ENCODE measurements at places on chromosomes 2 and 18.

DNA sequence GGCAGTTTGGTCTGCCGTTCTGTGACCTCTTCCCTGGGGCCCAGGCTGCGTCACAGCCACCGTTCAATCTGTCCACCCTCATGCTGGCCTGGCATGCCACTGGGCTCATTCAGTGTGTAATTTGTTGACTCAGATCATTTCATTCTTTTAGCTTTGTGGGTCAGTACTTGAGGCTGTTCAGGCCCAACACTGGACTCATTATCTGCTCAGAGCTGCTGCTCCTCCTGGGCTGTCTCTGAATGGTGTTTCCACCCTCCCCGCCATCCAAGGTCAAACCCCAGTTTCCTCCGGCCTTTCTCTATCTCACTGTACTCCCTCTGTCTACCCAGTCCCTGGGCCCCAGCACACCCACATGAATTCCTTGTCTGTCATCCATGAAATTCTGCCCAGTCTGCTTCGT lies 152.4 kb upstream of the NCK2 start:
- DNase-seq = peak; percentile 82

- no peak for DNase-seq
These were observed 47.1 kb upstream of the ZNF519 start for GRCh38 chr18:14179306-14179705.

GRCh38 chr18:45066210-45066609 lies 385.5 kb downstream of the SETBP1 start:
- no peak for DNase-seq

- DNase-seq = no peak
These were observed 82.2 kb downstream of the FAM124B start for GRCh38 chr2:224319750-224320149.

DNA sequence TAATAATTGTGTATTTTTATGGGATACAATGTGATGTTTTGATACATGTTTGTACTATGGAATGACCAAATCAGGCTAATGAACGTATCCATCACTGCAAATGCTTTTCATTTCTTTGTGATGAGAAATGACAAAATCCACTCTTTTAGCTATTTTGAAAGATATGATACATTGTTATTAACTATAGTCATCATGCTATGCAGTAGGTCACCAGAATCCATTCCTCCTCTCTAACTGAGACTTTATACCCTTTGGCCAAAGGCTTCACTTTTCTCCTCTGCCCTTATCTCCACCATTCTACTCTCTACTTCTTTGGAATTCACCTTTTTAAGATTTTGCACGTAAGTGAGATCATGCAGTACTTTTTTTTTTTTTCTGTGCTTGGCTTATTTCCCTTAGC lies 44.5 kb upstream of the TMEM17 start:
- DNase-seq = no peak

- DNase-seq = no peak
These were observed 291.4 kb downstream of the CCDC85A start for GRCh38 chr2:56475191-56475590.

DNA sequence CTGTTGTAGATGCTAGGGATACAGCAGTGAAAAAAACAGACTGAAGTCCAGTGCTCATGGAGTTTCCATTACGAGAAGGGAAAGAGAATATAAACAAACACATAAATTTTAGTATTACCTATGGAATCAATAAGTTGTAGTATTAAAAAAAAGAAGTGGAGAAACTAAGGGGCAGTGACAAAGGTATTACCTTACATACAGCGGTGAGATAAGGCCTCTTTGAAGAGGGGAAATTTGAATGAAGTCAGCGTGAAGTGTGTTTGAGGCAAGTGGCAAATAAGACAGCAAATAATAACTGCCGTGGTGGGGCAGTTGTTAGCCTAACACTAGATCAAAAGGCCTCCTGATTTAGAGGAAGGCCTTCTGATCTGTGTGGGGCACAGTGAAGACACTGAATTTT lies 57.9 kb downstream of the TLK1 start:
- DNase-seq = no peak

GRCh38 chr2:241211276-241211675 lies 22.8 kb downstream of the ANO7 start:
- DNase-seq = no peak

DNA sequence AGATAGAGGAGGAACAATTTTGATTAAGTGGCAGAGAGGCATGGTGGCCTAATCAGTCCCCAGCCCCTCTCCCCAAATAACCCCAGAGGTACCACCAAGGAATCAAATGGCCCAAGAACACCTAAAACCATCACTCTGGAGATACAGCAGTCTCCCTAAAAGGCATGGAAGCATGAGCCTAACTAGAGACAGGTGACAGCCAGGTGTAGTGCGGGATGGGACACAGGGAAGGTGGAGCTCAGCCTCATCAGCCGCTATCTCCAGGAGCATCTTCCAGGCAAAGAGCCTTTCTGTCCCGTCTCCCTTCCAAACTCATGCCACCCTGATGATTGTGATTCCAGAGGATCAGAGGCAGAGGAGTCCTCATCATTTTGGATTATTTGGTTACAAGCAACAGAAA lies 144.7 kb downstream of the COPS8 start:
- no peak for DNase-seq

- DNase-seq = no peak
These were observed 107.9 kb downstream of the B3GNT2 start for GRCh38 chr2:62303788-62304187.

- no peak for DNase-seq
These were observed 30.2 kb downstream of the AMER3 start for GRCh38 chr2:130785466-130786055.

GRCh38 chr2:123532126-123532525 lies 493.0 kb upstream of the CNTNAP5 start:
- DNase-seq = no peak

GRCh38 chr18:34801774-34802173 lies 91.7 kb downstream of the DTNA start:
- no peak for DNase-seq

GRCh38 chr2:43636621-43637020 lies 439 bp upstream of the PLEKHH2 start:
- DNase-seq = no peak

DNA sequence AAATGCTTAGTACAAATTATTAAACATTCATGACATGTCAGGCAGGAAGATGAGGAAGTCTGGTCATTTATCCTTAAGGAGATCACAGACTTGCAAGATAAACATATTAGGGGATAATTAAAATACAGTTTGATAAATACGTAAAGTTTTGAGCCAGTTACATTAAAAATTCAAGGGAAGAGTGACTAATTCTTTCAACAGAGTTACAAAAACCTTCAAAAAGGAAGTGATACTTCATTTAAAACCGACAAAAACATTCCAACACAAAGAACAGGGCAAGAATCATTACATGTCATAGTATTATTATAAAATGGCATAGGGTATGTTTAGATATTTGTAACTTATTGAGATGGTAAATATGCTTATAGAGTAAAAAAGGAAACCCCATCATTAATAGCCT lies 636.0 kb downstream of the NR4A2 start:
- DNase-seq = no peak

GRCh38 chr2:27245626-27246025 lies 17.2 kb downstream of the SLC30A3 start:
- DNase-seq = no peak

- DNase-seq = no peak
These were observed 1860.6 kb upstream of the PIK3C3 start for GRCh38 chr18:40094441-40094840.

GRCh38 chr18:6729247-6730091 lies at the start of gene ARHGAP28:
Gene ARHGAP28, plus strand, starts transcription at chr18:6729716. Its CDS starts 106 bp downstream, at chr18:6729822.
- DNase-seq = peak; percentile 69

GRCh38 chr18:28974504-28974903 lies 797.6 kb upstream of the CDH2 start:
- DNase-seq = no peak

GRCh38 chr18:61822879-61823278 lies 69.9 kb downstream of the RNF152 start:
- DNase-seq = no peak

DNA sequence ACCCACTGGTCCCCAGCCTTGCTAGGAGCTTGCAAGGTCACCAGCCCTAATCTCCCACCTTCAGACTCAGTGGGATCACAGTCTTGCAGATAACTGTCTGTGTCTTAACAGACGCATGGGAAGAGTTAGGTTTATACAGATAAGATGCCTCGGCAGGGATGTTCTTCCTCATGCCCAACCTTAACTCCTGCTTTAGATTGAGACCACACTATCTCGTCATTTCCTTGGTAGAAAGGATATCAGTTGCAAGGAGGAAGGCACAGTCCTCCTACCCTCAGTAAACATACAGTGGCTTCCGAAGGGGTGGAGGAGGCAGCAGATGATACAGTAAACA lies 7.2 kb downstream of the NT5DC4 start:
- no peak for DNase-seq

DNA sequence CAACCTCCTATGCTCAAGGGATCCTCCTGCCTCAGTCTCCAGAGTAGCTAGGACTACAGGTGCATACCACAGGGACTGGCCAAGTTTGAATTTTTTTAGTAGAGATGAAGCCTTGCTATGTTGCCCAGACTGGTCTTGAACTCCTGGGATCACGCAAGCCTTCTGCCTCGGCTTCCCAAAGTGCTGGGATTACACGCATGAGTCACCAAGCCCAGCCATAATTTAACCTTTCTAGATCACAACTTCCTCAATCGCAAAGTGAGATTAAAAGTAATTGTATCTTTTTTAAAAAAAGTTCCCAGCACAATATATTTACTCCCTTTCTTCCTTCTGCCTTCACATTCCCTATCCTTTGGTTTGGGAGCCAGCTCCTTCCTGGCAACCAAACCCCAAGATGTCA lies 5.8 kb upstream of the PPP1CB start:
- no peak for DNase-seq

DNA sequence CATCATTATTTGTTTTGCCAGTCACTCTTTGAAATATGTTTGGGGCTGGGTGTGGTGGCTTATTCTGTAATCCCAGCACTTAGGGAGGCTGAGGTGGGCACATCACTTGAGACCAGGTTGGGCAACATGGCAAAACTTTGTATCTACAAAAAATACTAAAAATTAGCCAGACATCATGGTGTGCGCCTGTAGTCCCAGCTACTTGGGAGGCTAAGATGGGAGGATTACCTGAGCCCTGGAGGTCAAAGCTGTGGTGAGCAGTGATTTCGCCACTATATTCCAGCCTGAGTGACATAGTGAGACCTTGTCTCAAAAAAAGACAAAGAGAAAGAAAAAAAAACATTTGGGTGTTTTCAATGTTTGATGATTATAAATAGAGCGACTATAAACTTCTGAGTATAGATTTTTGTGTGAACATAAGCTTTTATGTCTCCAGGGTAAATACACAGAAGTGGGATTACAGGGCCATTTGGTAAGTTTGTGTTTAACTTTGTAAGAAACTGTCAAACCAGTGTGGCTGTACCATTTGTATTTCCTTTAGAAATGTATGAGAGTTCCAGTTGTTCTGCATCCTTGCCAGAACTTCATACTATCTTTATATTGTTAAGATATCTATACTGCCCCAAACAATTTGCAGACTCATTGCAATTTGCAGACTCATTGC lies 15.8 kb downstream of the BIRC6 start:
- no peak for DNase-seq

DNA sequence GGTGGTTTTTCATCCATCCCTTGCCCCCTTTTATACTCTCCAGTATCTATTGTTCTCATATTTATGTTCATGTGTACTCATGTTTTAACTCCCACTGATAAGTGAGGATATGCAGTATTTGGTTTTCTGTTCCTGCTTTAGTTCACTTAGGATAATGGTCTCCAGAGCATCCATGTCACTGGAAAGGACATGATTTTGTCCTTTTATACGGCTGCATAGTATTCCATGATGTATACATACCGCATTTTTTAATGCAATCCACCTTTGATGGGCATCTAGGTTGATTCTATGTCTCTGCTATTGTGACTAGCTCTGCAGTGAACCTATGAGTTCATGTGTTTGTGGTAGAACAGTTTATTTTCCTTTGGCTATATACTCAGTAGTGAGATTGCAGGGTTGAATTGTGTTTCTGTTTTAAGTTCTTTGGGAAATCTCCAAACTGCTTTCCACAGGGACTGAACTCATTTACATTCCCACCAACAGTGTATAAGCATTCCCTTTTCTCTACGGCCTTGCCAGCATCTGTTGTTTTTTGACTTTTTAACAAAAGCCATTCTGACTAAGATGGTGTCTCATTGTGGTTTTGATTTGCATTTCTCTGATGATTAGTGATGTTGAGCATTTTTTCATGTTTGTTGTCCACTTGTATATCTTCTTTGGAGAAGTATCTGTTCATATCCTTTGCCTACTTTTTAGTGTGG lies 420.2 kb downstream of the THSD7B start:
- no peak for DNase-seq

DNA sequence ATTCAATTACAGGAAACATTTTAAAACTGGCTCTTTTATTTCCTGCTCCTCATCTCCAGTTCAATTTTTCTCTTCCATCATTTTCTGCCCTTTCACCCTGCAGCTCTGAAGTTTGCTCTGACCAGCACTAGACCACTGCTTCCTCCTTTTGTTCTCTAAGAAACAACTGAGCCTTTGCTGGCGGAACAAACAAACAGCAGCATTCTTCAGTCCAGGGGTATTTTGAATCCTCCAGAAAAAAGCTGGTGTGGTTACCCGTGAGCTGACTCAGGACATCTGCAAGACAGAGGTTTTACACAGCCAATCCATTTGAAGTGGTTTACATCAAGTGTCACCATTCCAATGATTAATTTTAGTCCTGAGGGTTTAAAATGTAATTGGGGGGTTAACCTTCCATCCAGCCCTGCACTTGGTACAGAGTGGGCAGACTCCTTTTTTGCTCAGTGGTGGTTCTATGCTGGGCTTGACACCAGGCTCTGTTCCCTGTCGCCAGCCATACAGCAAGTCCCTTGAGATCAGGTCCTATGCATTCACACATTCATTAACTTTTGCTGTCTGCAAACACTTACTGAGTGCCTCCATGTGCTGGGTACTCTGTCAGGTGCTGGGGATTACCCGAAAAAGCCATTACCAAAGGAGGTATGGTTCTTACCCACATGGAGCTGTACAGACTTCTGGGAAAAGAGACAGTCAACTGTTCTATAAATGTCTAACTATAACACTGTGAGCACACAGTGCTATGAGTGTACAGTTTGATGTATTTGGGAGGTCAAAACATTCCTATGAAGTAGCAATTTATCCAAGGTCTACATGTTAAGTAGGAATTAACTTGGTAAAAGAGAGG lies 909.4 kb upstream of the GYPC start:
- DNase-seq = no peak

GRCh38 chr18:51013259-51013658 lies 16.8 kb upstream of the SMAD4 start:
- no peak for DNase-seq

DNA sequence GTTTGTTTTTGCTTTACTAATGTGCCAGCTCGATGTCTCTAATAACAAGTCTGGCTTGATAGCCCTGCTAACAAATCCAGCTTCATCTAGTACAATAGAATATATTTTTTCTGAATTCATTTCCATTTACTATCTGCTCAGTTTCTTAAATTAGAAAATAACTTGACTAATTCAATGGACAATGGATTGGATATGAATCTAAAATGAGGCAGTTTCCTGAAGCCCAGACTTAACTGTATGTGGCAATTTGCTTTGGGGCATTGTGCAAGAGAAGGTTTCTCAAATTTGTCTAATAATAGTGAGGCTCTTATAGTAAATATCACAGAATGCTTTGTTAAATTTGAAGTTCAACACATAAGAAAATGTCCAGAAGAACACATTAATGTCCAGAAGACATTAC lies 25.8 kb downstream of the CALCRL start:
- DNase-seq = no peak
